ENCODE measurements at places on chromosomes 2 and 18.

DNA sequence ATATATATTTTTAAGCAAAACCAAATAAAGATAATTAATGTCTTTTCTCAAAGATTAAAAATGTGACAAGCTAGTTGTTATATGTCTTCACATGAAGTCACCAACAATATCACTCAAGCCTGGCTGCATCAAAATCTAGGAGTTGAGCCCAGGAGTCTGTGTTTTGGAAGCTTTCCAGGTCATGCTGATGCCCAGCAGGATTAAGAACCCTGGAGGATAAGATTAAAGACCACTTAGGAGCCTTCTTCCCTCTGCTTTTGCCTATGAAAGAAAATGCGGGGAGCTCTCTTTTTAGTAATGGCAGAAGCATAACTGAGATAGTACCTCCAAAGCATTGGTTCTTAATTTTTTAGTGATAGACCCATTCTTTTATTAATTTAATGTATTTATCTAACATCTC, 157.4 kb downstream of the ASXL3 start:
- no peak for DNase-seq

DNA sequence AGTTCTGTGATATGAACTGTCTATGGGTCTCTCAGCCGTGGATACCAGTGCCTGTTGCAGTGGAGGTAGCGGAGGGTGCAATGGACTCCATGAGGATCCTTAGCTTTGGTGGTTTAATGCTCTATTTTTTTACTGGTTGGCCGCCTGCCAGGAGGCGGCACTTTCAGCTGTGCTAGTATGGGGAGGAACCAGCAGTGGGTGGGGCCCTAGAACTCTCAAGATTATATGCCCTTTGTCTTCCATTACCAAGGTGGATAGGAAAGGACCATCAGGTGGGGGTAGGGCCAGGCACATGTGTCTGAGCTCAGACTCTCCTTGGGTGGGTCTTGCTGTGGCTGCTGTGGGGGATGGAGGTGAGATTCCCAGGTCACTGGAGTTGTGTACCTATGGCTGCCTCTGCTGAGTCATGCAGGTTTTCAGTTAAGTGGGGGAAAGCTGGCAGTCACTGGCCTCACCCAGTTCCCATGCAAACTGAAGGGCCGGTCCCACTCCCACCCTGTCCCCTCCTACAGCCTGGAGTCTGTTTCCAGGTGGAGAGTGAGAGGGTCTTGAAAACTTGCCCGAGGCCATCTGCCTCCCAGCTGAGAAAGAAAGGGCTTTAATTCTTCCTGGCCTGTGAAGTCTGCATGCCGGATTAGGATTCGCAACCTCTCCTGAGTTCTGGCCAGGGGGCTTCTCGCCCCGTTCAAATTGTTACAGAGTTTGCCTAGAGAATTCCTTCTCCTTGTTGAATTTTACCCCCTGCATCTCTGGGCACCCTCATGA, 14.5 kb downstream of the KCNS3 start:
- DNase-seq = no peak

DNA sequence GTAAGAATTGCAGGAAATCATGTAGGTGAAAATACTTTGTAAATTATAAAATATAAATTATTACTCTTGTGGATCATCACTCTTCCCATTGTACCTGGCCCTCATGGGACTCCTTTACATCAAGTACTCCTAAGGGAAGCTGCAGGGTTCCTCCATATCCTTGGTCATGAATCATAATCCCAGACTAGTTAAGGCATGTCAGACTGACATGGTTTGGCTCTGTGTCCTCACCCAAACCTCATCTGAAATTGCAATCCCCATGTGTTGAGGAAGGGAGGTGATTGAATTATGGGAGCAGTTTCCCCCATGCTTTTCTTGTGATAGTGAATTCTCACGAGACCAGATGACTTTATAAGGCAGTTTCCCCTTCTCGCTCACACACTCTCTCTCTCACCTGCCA, 77.1 kb downstream of the CMPK2 start:
- no peak for DNase-seq

DNA sequence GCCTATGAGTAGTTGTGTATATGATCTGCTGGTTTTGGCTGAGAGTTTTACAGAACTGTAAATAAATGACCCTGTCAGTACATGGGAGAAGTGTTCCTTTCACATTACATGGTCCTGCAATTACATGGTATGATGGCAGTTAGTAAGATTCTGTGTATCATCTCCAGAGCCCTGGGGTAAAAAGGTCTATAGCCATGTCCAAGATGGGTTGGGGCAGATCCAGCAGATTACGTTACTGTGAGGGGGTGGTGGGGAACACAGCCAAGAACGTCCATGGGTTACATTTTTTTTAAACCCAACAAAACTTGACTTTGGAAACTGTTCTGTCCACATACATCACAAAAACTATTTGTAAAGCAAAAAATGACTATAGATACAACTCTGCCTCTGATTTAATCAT, 64.2 kb upstream of the LMAN1 start:
- no peak for DNase-seq

DNA sequence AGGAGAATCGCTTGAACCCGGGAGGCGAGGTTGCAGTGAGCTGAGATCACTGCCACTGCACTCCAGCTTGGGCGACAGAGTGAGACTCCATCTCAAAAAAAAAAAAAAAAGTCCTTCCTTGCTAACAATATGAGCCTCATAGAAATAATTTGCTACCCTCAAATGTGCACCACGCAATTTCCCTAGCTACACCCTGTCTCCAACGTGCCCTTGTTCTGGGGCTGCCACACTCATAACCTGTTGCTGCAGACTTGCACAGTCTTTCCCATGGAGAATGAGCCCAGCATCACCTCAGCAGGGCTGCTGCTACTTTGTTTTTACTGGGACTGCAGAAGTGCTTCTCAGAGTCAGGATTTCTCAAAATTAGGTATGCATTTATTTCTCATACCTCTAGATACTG, 46.4 kb upstream of the ZNG1B start:
- no peak for DNase-seq

DNA sequence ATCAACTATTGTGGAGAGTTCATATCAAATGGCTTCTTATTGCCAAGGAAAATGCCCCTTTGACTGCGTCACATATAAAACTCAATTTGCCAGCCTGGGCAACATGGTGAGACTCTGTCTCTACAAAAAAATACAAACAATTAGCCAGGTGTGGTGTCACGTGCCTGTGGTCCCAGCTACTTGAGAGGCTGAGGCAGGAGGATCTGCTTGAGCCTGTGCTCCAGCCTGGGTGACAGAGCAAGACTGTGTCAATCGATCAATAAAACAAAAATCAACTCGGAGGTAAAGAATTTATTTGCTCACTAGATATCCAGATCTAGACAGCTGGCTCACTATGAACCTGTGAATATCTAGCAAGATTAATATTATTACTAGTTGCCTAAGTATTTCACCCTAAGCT, 1.7 kb upstream of the ZCCHC2 start:
- DNase-seq = no peak

GRCh38 chr2:214104219-214104618, 306.6 kb upstream of the VWC2L start:
- no peak for DNase-seq

GRCh38 chr18:49514577-49514976, 27.5 kb upstream of the C18orf32 start:
- DNase-seq = no peak

DNA sequence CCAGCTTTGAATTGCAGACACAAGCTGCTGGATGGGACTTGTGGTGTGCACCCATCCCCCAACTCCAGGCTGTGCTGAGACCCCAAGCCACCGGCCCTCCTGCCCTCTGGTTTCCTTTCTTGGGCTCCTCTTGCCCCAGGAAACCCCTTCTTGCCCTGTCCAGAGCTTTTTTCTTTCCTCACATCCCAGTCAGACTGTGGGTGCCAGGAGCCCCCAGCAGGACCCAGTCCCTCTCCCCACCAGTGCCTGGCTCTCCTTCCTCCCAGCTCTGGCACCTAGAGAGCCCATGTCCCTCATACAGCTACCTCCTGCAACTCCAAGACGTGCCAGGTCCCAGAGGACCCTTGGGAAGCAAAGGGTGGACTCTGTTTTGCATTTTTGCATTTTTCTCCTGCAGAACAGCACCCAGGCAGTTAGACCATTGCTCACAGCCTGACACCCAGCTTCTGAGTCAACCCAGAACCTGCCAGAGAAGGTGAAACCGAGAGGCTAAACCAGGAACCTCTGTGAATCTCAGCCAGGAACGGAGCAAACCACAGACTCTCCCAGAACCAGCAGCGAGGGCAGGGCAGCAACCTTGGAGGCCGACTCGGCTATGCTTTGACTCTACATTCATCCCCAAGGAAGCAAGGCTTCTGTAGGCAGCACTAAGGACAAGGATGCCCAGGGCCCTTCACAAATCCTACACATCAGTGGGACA, 221.1 kb downstream of the ANAPC1 start:
- DNase-seq = no peak

GRCh38 chr18:903701-904100, 970 bp upstream of the ADCYAP1 start:
- DNase-seq = no peak

All from activated naive CD4-positive, alpha-beta T cell (primary cell).